HuH-7.5 (cell line): ENCODE measurements at places on chromosomes 1 and 21.
A peak's percentile ranks its signal among the peaks of the same experiment; 100 is the strongest.

- DNase-seq, result no peak
Measured at GRCh38 chr1:167663002-167663772, 33.2 kb downstream of the RCSD1 start.

GRCh38 chr1:177137814-177138213, 26.7 kb downstream of the ASTN1 start:
- DNase-seq, result no peak

- no peak for DNase-seq
Measured at GRCh38 chr21:25994758-25995163, 175.8 kb downstream of the APP start.

GRCh38 chr1:30106125-30106524, 617.3 kb downstream of the MATN1 start:
- peak; percentile 51 for DNase-seq

DNA sequence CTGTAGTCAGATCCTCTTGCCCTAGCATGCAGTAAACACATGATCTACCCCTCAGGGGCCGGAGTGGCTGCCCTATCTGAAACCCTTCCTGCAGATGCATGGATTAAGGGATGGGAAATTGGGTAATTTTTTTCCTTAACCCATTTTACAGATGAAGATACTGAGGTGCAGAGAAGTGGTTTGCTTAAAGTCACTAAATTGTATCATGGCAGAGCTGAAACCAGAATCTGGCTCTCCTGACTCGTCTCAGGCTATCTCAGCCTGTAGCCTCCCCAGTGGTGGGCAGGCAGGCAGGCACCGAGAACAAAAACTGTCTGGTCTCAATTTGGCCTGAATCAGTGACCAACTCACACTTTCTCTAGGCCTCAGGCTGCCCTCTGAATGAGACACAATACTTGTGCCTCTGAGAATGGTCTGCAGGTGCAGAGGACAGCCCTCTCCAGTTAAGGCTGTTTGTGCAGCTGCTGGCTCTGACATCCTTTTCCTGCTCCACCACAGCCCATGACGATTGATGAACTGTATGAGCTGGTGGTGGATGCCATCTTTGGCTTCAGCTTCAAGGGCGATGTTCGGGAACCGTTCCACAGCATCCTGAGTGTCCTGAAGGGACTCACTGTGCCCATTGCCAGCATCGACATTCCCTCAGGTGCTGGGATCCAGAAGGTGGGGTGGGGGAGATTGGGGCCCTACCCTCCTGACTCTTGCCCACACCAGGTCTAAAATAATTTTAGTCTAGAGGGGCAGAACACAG, 1.5 kb downstream of the NAXE start:
- no peak for DNase-seq

DNA sequence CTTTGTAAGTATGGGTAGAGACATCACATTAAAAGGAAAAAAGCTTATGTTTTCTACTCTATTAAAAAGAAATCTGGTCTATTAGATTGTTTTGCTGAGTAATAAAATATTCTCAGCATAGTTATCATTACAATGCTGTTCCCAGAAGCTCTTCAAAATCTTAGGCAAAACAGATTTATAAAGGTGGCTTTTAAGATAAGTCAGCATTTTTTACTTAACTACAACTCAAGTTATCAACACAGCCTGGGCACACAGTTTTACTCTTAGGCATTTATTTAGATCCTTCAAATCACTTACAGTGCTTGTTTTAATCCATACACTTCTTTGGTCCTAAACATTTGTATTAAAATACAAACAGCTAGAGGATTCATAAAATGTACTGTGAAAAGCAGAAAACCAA, 534.8 kb upstream of the NCAM2 start:
- no peak for DNase-seq

- DNase-seq, result no peak
Measured at GRCh38 chr1:214843281-214843680, 239.3 kb upstream of the KCNK2 start.

DNA sequence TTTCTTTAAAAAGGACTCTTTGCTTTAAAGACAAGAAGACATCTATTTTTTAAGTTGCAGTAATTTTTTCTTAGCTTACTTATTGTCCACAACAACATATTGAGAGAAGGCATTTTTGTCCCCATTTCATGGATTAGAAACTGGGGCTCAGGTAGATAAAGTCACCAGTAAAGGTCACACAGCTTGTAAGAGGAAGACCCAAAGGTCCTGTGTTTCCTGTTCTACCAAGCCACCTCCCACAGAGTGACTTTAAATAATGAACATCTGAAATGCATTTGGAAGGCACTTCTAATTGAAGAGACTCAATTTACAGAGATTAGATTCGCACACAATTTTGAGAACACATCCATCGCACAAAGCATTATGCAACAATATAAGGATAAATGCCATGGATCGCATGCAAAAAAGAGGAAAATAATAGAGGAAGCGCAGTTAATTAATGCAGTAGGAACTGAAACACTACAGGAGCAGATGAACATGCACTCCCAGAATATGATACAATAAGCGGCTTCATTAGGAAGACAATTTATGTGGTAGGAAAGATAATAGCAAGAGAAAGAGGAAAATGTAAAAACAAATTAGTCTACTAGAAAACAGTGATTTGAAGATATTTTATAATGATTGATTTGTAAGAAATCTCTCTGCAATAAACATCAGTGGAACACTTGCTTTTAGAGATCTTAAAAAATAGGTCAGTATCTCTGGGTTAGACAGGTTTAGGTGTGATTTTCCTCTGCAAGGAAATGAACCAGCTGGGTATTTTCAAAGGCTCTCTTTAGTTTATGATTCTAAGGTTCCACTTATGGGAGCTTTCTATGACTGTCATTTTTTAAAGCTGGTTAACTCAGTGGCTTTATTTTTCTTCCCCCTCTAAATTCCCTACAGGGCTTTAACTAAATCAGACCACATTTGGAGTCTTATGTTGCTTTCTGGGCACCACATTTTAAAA, 27.1 kb upstream of the CD2 start:
- no peak for DNase-seq

- DNase-seq, result no peak
Measured at GRCh38 chr1:54882519-54882918, 4.5 kb downstream of the DHCR24 start.

- DNase-seq, result no peak
Measured at GRCh38 chr21:26449161-26449560, 123.9 kb downstream of the CYYR1 start.

GRCh38 chr1:152034654-152035538, 1.9 kb downstream of the S100A11 start:
- peak; percentile 66 for DNase-seq

DNA sequence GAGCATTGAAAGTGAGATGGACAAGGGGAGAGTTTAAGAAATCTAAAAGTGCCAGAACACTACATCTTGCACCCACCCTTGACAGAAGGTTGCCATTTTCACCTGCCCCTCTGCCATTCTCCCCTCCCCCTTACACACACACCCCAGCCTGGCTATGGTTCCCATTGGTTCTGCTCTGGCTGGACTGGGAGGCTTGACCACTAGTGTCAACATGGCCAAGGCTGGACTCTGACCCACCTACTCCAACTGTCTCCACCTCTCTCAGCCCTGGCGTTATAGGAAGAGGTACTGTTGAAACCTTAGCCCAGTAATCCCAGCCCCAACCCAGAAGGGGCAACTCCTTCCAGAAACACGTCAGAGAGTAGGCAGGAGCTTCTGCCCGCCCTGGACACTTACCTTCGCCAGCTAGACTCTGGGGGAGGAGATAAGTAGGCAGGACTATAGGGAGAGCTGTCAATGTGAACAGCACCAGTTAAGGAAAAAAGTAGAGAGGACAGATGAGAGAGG, 4.5 kb downstream of the CRTC2 start:
- peak; percentile 89 for DNase-seq
